ENCODE measurements at places on chromosomes 12 and 14.

GRCh38 chr14:34063470-34064164 is 112.7 kb upstream of the EGLN3 start:
- DNase-seq = no peak

DNA sequence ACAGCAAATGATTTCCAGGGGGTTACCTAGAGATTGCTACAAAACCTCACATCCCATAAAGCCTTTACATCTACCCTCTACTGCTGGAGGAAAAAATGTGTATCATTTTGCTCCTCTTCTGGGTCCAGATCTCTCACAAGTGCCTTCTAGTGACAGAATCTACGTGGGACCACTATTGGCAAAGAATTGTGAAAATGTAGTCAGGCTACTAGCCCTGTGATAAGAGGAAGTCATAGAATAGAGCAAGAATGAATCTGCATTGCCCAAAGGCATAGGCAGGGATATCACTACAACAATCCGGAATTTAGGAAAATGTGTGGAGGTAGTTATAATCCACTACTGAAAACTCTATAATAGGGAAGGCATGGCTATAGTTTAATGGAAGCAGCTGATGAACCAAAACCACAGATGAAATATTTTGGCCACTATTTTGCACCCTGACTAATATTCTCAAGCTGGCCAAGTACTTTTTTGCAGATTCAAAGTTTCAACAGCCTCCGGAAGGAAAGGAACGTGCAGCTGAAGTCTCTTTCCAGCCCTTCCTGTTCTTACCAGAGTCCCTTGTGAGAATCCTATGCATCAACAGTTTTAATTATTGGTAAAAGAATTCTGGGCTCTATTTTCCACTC is 176.8 kb downstream of the PHLDA1 start:
- no peak for DNase-seq

DNA sequence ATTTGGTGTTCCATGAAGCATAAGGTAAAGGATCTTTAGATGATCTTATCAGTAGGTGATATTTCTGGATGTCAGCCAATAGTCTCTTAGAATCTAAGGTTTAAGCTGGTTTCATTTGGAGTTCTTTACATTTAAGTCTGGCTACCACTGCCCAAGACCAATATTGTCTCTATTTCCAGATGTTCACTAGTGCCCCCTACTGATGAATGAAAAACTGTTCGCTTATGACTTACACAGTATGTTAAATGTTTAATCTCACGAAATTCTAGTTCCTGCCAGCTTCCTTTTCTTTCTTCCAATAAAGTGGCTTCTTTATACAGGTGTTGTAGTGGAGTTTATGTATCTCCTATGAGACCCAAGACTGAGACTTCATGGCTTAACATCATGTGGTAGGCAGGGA is 31.8 kb upstream of the MIS18BP1 start:
- DNase-seq = no peak

GRCh38 chr14:100306101-100306997 is at the start of gene SLC25A29:
Gene SLC25A29 (minus strand): TSS chr14:100306444. CDS start chr14:100306232, 212 bp downstream.
- DNase-seq = peak; percentile 45

DNA sequence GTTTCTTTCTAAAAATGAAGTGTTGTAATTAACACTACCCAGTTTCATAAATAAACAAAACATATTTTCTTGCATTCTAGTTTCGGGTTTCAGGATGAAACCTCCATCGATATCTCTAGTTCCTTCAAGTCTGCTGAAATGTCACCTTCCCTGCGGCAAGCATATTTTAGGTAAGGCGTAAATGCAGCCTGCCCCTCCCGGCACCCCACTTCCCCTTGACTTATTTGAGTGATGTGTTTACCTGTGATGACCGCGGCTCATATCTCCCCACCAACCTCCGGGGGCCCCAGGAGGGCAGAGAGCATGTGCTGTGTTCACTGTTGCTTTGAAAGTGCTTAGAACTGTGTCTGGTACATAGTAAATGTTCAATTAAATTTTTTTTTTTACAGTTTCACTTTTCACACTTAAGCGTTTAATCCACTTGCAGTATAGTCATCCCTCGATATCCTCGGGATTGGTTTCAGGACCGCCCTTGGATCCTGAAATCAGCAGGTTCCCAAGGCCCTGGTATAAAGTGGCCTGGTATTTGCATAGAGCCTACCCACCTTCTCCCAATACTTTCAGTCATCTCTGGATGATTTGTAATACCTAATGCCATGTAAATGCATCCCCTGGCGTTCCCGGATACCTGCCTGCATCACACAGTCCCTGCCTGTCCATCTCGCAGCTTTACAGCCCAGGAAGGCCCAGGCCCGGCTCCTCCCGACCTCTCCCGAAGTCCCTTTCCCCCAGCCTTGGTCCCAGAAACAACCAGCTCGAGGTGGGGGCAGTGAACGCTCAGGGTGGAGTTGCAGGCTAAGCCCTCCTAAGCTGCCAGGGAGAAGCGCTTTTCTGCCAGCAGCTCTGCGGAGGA is 40.2 kb upstream of the FBRSL1 start:
- no peak for DNase-seq

All from cortex of kidney (tissue), 1 donor.